ENCODE measurements at places on chromosomes 13 and 19. TPM values are rescaled to one million over a fixed set of nuclear protein-coding genes. Genes with fewer than 3 reads are reported as not detected.

Gene PRODH2
- not detected for total RNA-seq

Gene ZNF709
- 0.18 TPM for total RNA-seq

Gene ZNF208
- 0.05 TPM for total RNA-seq

Gene DKKL1
- total RNA-seq = not detected

Gene MYADM
- 96.3 TPM for total RNA-seq

Gene ZNF534
- total RNA-seq = not detected

GRCh38 chr19:7959211-7959610 lies 15.7 kb upstream of the TIMM44 start:
- DNase-seq = no peak

DNA sequence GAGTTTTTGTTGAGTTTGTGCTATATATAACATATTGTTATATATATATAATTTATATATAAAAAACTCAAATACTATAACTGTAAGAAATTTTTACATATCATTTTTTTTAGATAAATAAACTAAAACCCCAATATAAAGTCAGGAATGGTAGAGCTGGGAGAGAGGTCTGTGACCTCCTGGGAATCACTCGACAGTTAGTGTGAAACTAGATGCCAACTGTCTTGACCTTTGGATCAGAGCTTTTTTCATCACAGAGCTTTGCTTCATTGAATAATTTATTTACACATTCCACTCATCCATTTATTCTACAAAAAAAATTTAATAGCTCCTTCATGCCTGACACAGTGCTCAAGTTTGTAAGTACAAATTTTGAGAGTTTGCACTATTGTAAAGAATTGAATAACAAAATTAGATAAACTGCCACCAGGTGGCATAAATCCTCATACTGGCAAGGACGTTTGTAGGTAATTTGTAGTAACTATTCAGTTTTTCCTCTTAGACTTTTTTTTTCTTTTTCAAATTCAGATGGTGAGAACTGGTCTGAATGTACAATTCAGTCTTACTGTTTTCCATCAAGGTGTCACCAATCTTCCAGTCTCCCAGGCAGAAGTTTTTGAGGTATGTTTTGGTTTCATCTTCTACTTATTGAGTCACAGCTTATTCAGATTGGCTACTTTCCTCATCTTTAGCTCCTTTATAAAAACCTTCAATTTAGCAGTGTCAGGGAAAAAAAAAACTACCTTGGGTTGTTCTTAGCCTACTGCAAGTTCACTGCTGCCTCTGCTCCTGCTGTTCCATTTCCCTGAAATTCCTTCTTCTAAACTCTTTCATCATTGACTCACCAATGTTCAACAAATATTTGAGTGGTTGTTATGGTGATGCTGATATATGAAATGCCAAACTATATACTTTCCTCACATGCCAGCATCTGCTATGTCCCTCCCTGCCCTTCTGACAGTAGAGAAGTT lies 28.7 kb downstream of the LACC1 start:
- no peak for DNase-seq

DNA sequence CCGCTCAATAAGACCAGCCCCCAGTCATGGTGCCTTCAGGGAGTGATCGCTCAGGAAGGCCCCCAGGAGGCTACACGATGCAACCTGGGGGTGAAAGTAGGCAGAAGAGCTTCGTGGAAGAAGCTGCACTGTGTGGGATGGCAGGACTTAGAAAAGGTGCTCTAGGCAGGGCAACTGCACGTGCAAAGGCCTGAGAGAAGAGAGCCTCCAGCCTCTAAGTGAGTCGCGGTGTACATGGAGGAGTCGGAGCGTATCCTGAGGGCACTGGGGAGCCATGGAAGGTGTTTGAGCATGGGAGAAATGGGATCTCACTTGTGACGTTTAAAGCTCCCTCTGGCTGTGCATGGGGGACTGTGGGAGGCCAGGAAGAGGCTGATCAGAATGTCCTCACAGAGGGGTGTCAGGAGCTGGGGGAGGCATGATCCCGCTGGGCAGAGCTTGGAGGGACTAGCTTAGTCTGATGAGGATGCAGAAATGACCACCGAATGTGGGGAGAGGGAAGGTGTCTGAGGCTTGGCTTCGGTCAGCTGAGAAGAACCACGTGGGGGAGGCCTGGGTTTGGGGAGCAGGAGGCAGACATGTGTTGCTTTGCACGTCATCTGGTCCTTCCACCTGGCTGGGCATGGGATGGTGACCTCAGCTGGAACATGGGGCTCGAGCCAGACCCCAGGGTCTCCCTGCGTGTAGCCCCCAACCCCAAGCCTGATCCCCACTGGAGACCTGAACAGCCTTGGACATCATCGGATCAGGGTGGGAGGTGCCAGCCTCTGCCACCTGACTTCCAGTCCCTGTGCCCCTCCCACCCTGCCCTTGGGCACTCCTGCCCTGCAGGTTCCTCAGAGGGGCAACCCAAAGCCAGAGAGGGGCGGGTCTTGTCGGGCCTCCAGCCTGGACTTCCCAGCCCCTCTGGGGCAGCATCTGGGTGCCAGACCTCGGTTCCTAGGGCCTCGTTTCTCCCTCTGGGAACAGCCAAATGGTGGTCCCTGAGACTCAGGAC lies 1.1 kb downstream of the APC2 start:
- DNase-seq = no peak

DNA sequence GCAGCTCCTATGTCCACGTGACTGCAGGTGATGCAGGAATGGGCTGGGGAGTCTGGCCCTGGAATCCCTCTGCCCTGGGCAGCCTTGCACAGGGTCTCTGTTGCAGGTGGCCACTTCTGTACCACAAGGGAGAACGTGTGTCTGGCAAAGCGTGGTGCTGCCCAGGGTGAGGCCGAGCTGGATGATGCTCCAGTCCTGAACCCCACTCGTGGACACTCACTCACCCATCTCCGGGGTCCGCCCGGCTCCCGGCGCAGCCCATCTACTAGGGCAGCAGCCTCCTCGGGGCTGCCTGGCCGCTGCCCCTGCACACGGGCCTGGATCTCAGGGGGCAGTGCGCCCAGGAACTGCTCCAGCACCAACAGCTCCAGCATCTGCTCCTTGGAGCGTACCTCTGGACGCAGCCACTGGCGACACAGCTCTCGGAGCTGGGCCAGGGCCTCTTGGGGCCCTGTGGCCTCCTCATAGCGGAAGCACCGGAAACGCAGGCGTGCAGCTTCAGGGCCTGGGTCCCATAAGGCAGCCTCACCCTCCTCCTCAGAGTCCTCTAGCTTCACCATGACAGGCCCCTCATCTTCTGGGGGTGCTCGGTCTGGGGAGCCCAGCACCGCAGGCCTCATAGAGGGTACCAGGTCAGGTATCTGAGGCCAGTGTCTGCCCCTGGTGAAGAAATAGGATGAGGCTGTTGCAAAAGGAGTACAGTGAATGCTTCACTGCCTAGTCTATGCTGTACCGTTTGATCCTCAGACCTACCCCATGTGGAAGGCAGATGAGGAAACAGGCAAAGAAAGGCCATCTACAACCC lies 2.2 kb downstream of the MZF1 start:
- DNase-seq = no peak

DNA sequence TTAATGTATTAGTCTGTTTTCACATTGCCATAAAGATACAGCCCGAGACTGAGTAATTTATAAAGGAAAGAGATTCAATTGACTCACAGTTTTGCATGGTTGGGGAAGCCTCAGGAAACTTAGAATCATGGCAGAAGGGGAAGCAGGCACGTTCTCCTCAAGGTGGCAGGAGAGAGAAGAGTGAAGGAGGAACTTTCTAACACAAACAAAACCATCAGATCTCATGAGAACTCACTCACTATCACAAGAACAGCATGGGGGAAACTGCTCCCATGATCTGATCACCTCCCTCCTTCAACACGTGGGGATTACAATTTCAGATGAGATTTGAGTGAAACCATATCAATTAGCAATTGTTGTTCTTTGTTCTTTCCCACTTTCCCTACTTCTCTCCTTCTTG lies 689.0 kb upstream of the SLITRK1 start:
- no peak for DNase-seq

- DNase-seq = no peak
These were observed 72.6 kb upstream of the SERP2 start for GRCh38 chr13:44300895-44301638.

GRCh38 chr13:111117961-111118360 lies 2.9 kb downstream of the ARHGEF7 start:
- DNase-seq = no peak

DNA sequence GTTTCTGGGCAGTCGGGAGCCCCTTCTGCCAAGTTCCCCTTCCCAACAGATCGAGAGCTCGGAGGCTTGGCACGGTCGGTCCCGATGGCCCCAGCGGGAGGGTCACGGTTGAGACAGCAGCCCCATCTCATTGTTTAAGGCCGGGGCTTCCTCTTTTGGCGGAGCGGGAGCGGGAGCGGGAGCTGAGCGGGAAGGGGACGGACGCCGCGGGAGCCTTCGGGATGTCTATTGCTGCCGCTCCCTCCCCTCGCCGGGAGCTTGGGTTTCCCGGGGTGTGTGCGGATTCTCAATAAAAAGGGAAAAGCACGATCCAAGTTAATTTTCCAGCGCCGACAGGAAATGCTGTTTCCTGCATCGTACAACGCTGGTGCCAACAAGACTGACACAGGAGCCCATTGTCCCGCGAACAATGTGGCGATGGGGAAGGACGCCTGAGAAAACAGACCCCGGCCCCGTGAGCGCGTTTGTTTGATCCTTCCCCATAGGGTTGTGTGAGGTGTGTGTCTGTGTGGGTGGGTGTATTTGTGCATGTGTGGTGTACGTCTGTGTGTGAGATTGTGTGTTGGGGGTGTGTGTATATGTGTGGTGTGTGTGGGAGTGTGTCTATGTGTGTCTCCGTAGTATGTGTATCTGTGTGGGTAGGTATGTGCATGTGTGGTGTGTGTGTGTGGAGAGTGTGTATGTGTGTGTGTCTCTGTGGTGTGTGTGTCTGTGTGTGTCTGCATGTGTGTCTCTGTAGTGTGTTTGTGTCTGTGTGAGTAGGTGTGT lies 36.3 kb upstream of the FLT1 start:
- no peak for DNase-seq

DNA sequence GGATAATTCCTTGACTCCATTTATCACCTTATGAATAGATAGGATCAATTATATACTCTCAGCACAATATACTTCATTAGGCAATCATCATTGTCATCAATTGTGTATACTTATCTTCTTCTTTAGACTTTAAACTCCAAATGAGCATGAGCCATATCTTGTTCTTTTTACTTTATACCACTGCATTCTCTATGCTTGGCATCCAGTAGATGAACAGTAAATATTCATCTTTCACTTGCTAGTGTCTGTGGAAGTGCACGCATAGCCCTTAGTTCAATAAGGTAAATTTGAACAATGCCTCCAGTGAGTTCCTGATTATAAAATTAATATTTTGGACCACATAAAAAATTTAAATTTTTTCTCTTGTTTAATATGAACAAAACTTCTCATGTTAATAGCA lies 172.3 kb upstream of the SPRY2 start:
- DNase-seq = no peak

DNA sequence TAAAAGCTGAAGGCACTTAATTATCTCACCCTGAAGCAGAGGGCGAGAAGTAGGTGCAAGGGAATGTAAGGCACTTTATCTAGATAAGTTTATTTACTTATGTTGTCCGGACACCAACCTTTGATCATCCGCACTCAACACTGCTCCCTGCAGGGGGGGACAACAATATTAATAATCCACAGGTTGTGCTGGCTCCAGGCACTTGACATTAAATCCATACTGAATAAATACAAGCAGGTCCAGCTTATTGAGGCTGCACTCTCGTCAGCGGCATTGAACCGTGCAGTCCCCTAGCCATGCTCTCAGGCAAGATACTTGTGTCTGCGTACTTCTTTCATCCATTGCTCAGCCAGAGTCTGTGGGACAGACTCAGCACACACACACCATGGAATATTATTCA lies 374.5 kb upstream of the NBEA start:
- no peak for DNase-seq

- DNase-seq = no peak
These were observed 141.3 kb upstream of the FBXL3 start for GRCh38 chr13:77168237-77168636.

DNA sequence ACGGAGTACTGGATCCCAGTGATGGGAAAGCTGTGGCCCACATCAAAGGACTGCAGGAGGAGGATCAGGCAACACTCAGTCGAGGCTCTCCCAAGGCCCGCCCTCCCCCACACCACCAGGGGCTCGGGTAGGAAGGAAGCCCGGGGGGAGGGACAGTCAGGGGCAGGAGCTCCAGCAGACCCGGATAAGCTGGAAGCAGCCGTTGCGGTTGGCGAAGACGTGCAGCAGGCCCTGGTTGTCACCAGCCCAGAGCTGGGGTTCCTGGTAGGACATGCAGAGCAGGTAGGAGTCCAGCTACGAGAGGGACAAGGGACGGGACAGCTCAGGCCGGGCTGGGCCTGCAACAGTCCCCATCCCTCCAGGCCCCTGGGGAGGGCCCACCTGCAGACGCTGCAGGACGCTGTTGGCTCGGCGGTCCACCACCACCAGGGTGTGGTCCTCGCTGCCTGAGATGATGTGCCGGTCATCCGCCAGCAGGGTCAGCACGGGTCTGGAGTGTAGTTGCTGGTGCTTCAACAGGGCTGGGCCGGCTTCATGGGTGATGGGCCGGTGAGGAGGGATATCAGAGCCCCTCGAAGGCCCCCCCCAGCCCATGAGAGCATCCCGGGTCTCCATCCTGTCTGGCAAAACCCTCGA lies 1.9 kb downstream of the GNG14 start:
- DNase-seq = no peak

DNA sequence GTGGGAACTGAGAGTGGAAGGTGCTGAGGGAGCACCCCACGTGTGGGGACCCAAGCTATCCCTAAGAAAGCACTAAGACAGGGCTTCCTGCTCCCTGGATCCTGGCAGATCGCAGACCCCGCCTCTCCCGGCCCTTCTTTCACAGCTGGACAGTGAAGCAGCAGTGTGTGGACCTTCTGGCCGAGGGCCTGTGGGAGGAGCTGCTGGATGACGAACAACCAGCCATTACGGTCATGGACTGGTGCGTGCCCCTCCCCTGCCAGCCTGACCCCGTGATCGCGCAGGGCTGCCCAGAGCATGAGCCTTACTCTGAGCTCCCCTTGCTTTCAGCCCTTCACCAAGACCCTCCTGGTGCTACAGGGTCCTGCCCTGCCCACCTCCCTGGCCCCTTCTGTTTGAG lies 2.3 kb downstream of the NCCRP1 start:
- no peak for DNase-seq

DNA sequence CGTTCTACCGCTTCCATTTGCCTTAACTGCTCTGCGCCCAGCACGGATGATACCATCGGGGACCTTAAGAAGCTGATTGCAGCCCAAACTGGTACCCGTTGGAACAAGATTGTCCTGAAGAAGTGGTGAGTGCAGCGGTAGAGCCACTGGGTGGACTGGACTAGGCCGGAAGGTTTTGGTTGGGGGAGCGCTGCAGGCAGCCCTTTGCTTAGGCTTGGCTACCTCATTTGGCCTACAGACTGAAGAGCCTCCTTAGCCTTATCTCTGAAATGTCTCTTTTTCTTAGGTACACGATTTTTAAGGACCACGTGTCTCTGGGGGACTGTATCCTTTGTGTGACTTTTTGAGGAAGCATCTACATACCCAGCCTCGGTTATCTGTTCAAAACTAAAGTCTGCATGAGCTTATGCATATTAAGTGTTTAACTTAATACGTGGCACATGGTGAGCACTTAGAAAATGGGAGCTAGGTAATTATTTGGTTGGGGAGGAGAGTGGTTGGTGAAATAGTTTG lies 889 bp downstream of the UBL5 start:
- no peak for DNase-seq

- no peak for DNase-seq
These were observed 52.1 kb downstream of the SERP2 start for GRCh38 chr13:44425815-44426078.

GRCh38 chr19:41578886-41579285 lies 2.9 kb downstream of the CEACAM21 start:
- no peak for DNase-seq
